T-helper 2 cell (primary cell): ENCODE measurements at places on chromosomes 13 and 19.
A peak's percentile ranks its signal among the peaks of the same experiment; 100 is the strongest.

- no peak for DNase-seq
Measured at GRCh38 chr19:20320191-20320590, 153.2 kb downstream of the ZNF486 start.

DNA sequence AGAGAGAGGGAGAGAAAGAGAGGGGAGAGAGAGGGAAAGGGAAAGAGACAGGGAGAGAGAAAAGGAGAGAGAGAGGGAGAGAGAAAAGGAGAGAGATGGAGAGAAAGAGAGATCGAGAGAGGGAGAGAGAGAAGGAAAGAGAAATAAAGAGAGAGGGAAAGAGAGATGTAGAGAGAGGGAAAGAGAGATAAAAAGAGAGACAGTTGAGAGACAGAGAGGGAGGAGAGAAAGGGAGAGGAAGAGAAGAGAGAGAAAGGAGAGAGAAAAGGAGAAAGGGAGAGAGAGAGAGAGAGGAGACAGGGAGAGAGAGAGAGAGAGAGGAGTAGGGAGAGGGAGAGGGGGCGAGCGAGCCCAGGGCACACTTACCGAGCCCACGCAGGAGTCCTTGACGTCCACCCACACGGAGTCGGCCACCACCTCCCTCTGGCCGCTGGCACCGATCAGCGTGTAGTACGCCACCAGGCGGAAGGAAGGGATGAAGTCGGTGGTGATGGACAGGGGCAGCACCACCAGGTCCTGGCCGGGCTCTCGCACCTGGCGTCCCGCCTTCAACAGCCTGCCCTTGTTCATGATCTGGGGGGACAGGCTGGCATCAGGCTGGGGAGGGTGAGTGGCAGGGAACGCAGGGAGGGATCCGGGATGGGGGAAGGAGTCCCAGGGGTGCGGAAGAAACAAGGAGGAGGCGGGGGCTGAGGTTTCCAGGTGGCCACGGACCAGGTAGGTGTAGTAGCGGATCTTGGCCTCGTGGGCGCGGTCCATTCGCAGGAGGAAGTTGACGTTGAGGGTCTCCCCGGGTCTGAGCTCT is 10.0 kb downstream of the C3 start:
- no peak for DNase-seq

GRCh38 chr13:58087566-58087965 is 456.0 kb downstream of the PCDH17 start:
- DNase-seq, result no peak

DNA sequence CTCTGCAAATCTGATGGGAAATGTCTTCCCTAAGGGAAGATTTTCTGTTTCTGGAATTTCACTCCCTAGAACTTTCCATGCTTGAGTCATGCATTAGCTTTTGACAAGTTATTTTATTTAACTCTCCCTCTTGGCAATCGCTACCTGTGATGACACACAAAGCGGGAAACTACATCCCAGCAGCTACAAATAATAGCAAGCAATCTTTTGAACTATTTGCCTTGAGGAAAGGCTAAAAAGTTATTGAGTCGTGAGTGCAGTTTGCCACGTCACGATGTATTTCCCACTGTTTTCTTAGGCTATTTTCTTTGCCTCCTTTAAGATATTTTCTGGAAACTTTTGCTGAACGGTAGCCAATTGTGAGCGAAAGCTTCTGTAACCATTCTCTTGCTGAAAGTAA is 353.3 kb upstream of the HTR2A start:
- DNase-seq, result no peak

- peak; percentile 60 for DNase-seq
Measured at GRCh38 chr19:39390451-39390750, 505 bp downstream of the PAF1 start.

GRCh38 chr19:35553385-35554000 is 8.1 kb downstream of the TMEM147 start:
- DNase-seq, result no peak

DNA sequence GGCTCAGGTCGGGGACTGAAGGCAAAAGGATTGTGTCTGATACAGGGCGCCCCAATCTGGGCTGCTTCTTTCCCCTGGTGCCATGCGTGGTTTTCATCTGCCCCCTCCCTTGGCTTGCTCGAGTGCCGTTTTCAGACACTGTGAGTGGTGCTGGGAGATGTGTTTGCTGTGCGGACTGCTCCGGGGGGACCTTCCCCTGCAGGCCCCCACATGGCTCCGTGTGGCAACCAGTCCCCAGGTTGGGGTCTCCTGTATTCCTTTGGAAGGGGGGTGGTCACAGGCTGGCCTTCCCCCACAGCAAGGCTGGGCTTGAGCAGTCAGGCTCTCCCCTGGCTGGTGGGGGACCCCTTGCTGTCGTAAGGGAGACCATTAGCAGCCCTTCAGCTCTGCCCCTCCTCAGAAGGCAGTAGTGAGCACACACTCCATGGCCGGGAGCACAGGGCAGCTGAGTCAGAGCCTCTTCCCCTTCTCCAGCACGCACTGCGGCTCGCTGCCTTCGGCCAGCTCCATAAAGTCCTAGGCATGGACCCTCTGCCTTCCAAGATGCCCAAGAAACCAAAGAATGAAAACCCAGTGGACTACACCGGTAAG is 20.6 kb upstream of the QTRT1 start:
- DNase-seq, result no peak

DNA sequence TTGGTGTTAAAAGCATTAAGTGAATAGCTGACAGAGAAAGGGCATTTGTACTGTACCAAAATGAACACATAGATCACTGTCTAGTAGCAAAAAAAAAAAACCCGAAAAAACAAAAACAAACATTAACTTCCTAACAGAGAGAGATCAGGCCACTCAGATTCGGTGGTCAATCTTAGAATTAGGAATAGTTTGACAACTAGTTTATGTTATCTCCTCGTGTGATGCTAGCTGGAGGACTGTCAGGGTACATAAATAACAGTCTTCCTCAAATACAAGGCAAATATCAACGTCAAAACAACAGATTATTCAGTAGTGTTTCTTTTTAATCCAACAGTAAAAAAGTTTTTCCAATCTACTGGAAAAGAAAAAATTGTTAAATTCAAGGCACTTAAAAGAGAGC is 1.7 kb downstream of the ZMYM5 start:
- no peak for DNase-seq

DNA sequence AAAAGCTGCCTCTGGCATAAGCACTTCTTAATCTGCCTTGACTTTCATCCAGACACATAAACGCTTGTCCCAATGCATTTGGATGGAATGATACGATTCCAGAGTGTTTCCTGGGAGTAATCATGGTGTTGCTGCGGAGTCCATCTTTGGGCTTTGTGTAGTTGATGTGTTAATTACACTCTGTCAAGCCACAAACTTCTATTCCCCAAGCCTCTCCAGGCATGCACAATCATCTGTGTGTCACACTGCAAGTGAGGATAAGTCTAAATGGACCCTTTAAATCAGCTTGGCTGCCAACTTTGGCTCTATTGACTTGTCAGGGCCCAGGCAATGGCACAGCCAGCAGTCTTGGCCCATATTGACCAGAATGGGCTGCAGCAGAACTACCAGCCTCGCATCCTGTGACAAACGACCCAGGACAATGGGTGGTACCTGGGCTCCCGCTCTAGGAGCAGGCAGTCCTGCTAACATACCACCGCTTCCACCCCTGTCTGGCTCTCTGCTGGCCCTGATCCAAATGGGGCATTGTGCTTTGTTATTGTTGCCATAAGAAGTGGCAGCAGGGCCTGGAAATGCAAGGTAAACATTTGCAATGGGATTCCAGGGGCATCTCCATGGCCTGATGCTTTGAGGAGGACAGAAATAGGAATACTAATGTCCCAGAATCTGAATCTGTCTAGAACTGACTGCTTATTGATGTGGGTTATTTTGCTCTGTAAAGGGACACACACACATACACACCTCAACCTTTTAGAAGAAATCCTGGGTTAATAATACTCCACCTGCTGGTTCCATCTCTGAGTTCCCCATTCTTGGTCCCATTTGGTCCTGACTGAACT is 127.2 kb downstream of the DNAJC15 start:
- no peak for DNase-seq

- no peak for DNase-seq
Measured at GRCh38 chr19:45804959-45805230, 10.2 kb downstream of the RSPH6A start.

DNA sequence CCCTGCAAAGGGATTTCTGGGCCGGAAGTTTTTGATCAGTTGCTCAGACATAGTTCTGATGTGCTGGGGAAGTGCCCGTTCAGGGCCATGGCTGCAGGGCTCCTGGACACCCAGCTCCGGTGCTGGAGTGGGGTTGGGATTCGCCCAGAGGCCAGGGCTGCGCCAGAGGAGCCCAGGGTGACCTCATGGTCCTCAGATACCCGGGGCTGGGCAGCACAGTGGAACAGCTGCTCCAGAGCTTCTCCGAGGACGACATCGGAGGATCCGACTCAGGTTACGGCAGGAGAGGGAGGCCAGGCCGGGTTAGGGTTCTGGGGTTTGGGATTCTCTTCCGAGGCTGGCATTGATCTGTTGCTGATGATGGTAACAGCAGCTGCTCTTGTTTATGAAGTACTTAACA is 20.9 kb downstream of the CARM1 start:
- no peak for DNase-seq

- no peak for DNase-seq
Measured at GRCh38 chr19:31313291-31314030, 35.8 kb downstream of the TSHZ3 start.

DNA sequence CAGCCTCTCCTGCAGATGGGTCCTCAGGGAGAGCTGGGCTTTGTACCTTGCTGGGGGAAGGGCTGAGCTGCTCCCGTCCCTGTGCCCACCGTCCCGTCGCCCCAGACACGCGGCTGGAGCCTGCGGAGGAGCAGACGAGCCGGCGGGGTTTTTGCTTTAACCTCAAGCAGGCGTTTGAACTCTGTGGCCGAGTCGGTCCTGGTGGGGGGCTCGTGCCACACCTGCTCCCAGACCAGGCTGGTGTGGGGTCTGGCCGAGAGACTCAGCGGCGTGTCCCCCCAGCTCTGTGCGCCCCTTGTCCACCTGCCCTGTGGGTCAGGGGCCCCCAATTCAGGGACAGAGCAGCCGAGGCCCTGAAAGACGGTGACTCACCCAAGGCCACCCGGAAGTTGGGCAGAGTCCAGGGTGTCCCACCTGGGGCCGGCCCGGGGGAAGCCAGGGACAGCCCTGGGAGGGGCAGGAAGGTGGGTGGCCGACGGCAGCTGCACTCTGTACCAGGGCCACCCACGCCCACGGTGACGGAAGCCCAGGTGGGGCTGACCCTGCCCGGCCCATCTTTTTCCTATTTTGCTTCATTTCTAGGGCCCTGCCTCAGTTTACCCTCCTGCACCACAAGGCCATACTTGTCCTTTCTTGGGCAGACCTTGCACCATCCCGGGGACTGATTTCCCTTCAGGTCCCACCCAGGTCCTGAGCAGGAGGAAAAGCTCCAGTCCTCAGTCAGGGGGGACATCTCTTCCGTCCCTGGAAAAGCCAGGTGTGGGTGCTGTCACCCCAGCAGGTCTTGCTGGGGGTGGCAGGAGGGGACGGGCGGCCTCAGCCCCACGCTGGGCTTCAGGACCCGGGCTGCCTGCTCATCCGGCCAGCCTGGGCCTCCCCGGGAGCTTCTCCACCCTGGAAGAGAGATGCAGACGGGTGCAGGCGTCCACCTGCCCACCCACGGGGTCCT is 5.3 kb downstream of the EFNA2 start:
- no peak for DNase-seq

- no peak for DNase-seq
Measured at GRCh38 chr13:63044589-63045313, 1629.1 kb upstream of the PCDH20 start.

GRCh38 chr19:29566496-29567054 is 39.5 kb upstream of the POP4 start:
- no peak for DNase-seq

GRCh38 chr19:35436477-35437405 is 11.3 kb upstream of the FFAR2 start:
- peak; percentile 16 for DNase-seq

DNA sequence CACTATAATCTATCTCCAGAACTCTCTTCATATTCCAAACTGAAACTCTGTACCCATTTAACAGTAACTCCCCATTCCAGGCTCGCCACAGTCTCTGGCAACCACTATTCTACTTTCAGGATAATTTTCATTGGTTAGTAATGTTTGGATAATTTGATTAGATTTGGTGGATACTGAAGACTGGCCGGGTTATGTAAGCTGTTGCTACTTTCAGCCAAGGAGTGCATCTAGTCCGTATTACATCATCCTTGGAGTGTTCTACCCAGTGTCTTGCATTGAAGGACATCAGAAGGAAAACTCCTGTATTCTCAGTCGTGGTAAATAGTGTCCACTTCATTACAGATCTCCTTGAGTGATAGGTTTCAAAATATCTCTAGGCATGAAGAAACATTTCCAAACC is 60.5 kb downstream of the PCCA start:
- no peak for DNase-seq

GRCh38 chr19:53927739-53928138 is 18.7 kb downstream of the CACNG7 start:
- DNase-seq, result no peak

GRCh38 chr19:35272122-35272719 is 3.5 kb downstream of the USF2 start:
- no peak for DNase-seq

DNA sequence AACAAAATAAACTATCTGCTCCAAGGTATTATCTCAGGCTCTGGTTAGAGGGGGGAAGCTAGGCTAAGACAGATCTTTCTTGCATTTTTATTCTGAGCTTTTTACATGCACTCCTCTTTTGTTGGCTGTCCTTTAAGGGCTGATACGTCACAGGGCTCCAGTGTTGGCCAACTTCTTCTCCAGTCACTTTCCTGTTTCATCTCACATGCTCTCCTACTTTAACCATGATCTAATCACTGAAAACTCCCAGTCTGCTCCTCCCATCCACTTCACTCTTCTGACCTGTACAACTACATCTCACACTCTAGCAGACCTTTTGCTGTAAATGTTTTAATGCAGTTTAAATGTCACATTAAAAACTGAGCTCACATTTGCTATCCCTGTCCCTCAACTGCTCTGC is 510.0 kb upstream of the KLF12 start:
- no peak for DNase-seq

DNA sequence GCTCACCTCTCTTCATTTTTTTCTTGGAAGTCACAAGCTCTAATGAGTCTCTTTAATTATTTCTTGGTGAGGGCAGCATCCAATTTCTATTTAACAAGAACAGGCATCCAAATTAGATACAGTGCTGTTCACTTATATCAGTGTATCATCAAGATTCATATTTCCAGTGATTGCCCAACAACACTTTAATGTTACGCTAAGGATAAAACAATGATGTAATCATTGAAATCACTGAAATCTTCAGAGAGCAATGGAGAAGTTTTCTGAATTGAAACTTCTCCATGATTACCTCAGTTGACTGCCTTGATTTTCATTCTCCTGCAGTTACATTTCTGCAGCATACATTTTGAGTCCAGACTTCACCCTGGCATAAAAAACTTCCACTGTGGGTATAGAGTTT is 17.1 kb upstream of the LRCH1 start:
- DNase-seq, result no peak

GRCh38 chr13:66222926-66223325 is 1007.2 kb downstream of the PCDH9 start:
- DNase-seq, result peak; percentile 89

- no peak for DNase-seq
Measured at GRCh38 chr19:51002542-51003311, 1.3 kb upstream of the KLK8 start.
